Heart right ventricle (tissue), 16 donors: ENCODE measurements at places on chromosomes 4 and X.
A peak's percentile ranks its signal among the peaks of the same experiment; 100 is the strongest.

- H3K36me3 ChIP-seq = no peaks in the 10 kb centered on the region
- DNase-seq = no peak
- no peaks in the 10 kb centered on the region for H3K27me3 ChIP-seq
- no peak overlapping the region for H3K4me3 ChIP-seq
- no peak overlapping the region for H3K27ac ChIP-seq
Measured at GRCh38 chr4:25524663-25525062, 131.0 kb upstream of the SLC34A2 start.

DNA sequence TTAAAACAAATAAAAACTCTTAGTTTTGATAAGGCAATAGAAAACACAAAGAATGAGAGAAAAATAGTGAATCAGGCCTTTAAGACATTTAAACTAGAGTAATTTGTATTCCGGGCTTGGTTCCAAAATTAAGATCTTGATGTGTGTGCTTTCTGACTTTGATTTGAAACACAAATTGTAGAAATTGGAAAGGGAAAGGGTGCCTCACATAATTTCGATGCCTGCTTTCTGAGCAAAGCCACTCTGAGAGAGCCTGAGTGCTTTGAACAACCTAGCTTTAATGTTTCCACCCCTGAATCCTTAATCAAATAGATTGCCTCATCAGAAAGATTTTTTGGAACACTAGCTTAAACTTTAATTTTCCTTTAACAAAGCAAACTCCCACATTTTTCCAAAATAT lies 666.8 kb downstream of the PCDH18 start:
- H3K27ac ChIP-seq = no peak overlapping the region
- DNase-seq = no peak
- no peaks in the 10 kb centered on the region for H3K36me3 ChIP-seq
- no peak overlapping the region for H3K4me3 ChIP-seq

DNA sequence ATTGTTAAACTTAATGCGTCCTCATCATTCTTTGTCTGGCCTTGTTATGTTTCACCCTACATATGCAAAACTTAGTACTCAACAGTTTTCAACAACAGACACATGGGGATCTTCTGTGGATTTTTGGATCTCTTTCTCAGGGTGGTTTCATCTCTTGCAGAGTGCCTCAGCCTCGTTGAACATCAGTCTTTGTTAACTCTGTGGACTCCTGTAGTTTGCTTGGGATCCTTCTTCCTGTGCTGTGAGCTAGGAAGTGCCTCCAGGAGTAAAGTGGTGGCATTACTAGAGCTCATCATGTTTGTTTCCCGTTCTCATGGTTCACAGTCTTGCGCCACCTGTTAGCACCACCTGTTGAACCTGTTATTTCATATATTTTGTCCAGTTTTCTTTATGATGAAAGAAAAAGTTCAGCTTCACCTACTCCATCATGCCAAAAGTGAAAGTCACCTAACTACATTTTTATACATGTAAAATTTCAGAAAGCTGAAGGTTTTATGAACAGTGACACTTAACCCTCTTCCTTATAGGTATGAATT lies 27.5 kb upstream of the NDUFC1 start:
- no peak overlapping the region for H3K4me3 ChIP-seq
- H3K4me1 ChIP-seq = no peaks in the 10 kb centered on the region
- peaks cover 9% of the 10 kb centered on the region for H3K36me3 ChIP-seq
- no peak overlapping the region for H3K27ac ChIP-seq

DNA sequence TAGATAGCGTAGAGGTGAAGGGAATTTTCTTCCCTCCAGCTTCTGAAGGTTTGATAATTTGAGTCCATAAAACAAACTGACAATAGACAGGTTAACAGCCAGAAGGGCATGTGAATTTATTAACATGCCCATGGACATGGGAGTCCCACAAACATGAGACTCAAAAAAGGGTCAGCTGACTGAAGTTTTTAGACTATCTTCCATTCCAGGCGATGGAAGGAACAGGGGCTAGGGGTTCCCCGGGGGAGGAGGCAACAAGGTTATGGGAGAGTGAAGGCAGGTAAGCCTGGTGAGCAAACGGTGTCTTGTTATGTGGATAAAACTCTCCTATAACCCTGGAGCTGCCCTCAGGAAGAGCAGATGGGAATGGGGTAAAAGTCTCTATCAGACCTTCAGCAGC lies 81.5 kb upstream of the SORBS2 start:
- no peak overlapping the region for H3K27ac ChIP-seq
- H3K4me1 ChIP-seq = no peaks in the 10 kb centered on the region
- no peak for DNase-seq

DNA sequence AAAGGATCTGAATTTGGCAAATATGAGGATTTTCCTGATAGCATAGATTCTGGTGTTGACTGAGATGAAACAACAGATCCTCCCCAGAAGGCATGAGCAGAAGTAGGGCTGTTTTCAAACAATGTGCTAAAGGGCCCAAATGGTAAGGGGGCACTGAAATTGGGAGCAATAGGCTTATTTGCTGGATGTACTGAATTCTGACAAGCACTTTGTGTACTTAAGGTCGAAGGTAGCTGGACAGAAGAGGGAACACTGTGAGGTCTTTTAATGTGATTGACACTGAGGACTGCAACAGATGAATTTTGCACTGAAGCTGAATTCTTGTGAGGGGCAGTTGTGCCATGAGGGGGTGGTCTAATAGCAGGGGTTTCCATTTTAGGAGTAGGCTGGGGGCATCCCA lies 21.2 kb upstream of the COX18 start:
- no peaks in the 10 kb centered on the region for H3K4me1 ChIP-seq
- no peak overlapping the region for H3K4me3 ChIP-seq
- DNase-seq = no peak

DNA sequence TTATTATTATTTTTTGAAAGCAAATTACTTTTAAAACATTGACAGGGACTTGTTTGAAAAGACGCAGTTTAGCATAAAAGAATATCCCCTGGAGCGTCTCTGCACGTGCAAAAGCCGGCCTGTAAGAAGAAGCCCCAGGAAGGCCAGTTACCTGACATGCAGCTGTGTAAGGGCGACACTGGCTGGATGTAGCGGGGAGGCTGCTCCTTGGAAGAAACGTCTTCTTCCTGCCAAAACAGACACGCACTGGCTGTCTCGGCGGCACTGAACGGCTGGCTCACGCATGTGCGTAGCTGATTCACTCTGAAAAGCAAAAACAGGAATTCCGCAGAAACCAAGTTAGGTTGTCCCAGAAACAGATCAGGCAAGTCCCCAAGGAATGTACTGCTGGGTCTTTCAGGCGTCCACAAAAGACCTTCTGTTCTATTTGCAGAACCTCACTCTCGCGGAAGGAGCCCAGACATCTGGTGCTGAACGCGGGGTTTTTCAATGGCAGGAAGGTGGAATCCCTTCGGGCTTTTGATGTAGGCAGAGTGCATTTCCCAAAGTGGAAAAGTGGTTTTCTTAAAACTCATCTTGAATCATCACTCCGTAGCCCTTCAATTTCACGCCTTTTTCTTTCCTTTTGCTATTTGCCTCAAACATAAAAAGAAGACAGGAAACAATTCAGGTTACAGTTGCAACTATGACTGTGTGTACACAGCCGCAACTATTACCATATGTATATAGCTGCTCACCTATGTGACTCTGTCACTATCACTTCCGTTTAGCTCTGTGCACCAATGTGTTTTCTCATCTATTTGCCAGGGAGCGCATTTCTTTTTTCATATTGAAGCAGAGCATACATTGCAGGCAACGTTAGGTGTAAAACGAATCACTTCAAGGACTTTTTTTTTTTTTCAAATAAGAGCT lies 38.1 kb upstream of the ARSH start:
- H3K4me3 ChIP-seq = no peak overlapping the region
- no peaks in the 10 kb centered on the region for H3K36me3 ChIP-seq
- no peaks in the 10 kb centered on the region for H3K27me3 ChIP-seq
- peak; percentile 9 for DNase-seq
- H3K27ac ChIP-seq = no peak overlapping the region
- no peaks in the 10 kb centered on the region for H3K4me1 ChIP-seq
